Stimulated activated CD4-positive, alpha-beta T cell treated with anti-CD3 and anti-CD28 coated beads, Interleukin-15, amount 100 ng/mL, for 48 hours (primary cell): ENCODE measurements at places on chromosomes 16 and 17.

DNA sequence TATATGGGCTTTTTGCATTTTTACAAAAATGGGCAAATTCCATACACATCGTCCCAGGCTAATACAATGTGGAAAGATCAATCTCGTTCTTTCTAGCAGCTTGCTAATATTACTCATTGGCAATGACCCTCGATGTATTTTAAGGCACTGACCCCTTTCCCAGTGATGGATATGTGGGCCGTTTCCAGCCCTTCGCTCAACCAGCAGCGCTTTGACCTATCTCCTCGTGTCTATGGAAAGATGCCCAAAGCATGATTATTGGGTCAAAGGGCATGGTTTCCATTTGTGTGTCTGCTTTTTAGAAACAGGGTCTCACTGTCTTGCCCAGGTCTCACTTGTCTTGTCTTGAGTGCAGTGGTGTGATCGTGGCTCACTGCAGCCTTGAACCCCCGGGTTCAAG is 273.8 kb downstream of the MRTFB start:
- DNase-seq = no peak

DNA sequence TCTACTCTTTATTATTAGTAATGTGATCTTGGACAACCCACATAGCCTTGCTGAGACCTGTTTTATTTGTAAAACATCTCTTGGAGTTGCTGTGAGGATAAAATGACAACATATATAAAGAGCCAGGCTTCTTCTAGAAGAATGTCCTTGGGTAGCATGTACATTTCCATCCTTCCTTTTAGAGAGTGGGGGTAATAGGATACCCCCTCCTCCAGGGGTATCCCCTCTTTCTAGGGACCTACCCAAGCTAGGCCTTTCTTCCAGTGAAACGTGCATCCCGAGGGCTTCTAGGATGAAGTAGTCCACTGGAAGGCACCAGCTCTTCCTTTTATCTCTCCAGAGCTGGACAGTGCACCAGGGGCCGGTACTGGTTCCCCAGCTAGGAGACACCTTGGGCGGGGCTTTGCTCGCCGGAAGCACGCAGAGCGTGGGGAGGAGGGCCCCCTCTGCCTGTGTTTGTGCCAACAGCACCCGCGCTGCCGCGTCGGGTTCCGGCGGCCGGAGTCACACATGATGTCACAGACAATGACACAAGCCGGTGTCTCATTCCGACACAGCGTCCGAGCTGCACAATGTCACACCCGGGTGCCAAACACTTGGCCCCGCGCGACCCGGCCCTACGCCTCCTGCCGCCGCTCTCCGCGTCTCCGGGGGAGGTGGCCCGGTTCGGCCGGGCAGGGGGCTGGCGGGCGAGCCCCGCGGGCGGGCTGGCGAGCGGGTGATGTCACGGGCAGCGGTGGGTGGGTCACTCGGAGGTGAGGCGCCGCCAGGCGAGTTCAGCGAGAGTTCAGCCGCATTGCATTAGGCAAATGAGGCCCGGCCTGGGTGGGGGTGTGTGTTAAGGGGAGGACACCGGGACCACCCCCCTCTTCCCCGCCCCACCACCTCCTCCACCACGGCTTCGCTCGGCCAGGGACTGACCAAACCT is 23.4 kb downstream of the GJD3 start:
- DNase-seq = peak; percentile 79

- no peak for DNase-seq
Measured at GRCh38 chr16:66899945-66900710, 18.6 kb downstream of the CDH16 start.

- no peak for DNase-seq
Measured at GRCh38 chr17:21228111-21228510, 14.2 kb upstream of the TMEM11 start.

DNA sequence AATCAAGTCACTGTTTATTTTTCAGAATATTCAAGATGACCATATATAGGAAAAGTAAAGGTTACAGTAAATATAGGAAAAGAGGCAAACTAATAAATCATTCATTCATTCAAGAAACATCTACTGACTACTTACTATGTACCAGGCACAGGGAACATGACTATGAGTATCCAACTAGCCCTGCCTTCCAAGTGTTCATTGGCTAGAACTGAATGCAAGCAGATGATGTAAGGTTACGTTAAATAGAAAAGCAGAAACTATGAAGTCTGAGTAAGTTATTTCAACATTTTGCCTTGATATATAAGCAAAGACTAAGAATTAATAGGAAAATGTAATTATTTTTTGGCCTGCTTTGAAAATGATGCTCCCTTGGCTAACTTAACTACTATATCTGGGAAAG is 36.7 kb downstream of the SPAG9 start:
- DNase-seq = no peak

- DNase-seq = no peak
Measured at GRCh38 chr17:76540381-76541300, 797 bp downstream of the PRCD start.

- peak; percentile 52 for DNase-seq
Measured at GRCh38 chr17:9239793-9240658, 218.7 kb downstream of the NTN1 start.

DNA sequence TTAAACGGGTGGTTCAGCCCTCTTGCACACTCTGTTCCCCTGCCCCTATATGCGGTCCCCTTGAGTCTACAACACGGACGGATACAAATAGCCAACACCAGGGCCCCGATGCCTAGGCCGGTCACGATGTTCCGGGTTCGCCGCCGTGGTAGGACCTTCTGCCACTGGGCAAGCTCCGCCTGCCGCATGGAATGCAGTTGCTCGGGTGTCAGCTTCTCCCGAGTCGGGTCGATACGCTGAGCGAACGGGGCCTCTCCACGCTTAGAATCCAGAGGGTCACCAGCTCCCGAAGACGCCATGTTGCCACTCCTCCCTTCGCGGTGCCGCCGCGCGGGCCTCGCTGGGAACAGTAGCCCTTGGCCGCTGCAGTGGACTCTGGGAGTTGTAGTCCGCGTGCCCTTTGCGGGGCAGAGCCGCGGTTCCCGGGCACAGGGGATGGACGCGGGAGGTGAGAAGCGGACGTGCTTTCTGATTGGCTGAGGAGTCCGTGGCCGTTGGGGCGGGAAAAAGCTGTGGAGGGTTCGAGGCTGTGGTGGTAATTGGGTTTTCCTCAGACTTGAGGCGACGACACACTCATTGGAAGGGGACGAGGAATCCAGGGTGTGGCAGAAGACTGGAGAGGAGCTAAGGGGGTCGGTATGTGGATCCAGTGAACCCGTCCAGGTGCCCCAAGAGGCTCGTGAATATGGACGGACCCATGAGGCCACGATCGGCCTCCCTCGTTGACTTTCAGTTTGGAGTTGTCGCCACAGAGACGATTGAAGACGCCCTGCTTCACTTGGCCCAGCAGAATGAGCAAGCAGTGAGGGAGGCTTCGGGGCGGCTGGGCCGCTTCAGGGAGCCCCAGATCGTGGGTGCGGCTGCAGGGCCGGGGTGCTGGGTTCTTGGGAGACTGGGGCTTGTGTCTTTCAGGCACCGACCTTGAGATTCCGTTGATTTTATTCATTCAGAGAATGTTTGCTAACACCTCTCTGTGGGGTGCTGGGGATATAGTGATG is at the start of the genes CNTD1 and COA3:
Gene CNTD1 (plus strand): TSS at position 479 of the 998 bp plus-strand sequence. CDS start 207 bp downstream, at position 686.
Gene COA3 (minus strand): TSS at position 322 of the 998 bp plus-strand sequence. CDS start 23 bp downstream, at position 299.
- peak; percentile 77 for DNase-seq
